ENCODE measurements at places on chromosomes 1 and 21. TPM values are rescaled to one million over a fixed set of nuclear protein-coding genes. Genes with fewer than 3 reads are reported as not detected.

GRCh38 chr1:109761227-109762038, 2.3 kb downstream of the EPS8L3 start:
- DNase-seq, result peak; percentile 50

DNA sequence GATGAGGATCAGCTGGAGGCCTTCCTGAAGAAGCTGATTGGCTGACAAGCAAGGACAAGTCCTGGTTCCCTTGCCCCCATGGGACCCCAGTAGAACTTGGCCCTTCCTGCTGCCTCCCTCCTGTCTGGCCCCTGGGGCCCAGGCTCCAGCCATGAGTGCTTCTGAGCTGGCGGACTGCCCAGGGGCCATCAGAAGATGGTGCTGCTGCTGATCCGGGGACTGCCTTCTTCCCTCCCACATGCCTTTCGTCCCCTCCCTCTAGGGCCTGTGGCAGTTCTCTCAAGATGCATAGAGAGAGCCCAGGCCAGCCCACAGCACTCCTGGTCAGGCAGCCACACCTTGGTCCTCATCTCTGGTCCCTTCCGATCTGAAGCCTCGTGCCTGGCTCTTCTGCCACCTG, 57.9 kb upstream of the PRKACB start:
- no peak for DNase-seq

Gene SOD1
- 411 TPM for polyA plus RNA-seq

Gene GBP5
- polyA plus RNA-seq, result 0.39 TPM

- DNase-seq, result no peak
Measured at GRCh38 chr21:29664615-29665014, 275.2 kb downstream of the GRIK1 start.

Gene PLEKHN1
- polyA plus RNA-seq, result 0.28 TPM
